ENCODE measurements at places on chromosomes 5 and 9.

- DNase-seq = no peak
Measured at GRCh38 chr5:145704724-145705123, 130.4 kb downstream of the PRELID2 start.

DNA sequence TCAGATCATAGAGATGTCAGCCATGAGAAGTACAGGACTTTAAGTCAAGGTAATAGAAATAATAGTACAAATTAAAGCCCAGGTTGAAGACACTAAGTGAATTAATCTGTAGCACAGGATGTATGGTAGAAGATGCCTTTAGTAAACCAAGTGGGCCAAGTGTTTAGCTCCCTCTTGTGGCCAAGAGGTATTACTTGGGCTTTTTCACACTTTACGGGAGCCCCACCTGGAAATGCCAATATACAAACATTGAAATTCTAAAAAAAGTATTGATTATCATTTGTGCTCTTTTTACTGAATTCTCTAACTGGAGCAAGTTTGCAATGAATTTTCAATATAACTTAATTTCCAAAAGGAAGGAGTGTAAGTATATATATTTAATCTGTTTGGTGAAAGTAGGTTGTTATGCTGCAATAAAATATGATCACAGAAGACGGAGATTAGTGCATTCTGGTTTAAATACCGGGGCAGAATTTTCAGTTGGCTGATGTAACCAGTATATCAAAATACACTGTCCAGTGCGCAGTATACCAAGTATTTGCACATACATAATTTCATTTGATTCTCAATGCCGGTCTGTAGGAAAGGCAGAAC is 84.7 kb downstream of the PARP8 start:
- DNase-seq = no peak

DNA sequence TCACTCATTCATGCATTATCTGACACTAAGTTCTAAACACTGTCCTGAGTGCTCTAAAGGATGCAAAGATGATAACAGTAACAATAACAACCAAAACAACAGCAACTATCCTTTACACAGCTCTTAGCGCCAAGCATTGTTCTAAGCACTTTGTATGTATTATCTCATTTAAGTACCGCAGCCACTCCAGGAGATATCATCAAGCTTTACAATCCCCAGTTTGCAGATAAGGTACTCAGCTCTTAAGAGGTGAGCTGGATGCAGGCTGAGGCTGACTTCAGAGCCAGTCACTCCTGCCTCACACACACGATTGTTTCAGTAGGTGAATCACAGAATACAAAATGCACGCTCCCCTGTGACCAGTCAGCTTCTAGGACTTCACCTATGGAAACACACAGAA is 141.8 kb downstream of the PAX5 start:
- DNase-seq = no peak

- no peak for DNase-seq
Measured at GRCh38 chr9:80698725-80699410, 990.5 kb downstream of the TLE1 start.

GRCh38 chr5:147189109-147189424 is 45.8 kb upstream of the STK32A start:
- no peak for DNase-seq

DNA sequence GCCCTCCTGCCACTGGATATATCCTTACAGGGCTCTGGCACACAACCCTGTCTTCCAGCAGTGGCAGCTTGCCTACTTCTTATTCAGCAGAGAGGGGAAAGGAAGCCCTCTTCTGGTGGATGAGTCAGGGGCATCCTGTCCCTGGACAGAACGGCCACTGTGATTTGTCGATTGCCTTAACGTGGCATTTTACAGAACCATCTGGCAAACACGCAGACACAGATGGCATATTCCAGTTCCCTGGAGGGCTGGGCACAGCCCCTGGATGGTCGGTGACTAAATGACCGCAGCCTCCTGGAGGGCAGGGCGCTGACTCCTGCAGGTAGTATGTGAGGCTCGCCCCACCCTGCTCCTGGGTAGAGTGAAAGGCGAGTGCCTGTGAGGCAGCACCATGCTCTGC is 62.1 kb downstream of the DCP2 start:
- no peak for DNase-seq

Measured in stimulated activated CD4-positive, alpha-beta T cell treated with anti-CD3 and anti-CD28 coated beads, Interleukin-12 subunit alpha, Interleukin-12 subunit beta, amount 100 ng/mL, for 24 hours (primary cell).